Activated naive CD8-positive, alpha-beta T cell treated with anti-CD3 and anti-CD28 coated beads, Interleukin-2, amount 50 U/mL, for 16 hours (primary cell): ENCODE measurements at places on chromosomes 5 and 9.

- DNase-seq = no peak
Observed at GRCh38 chr5:71977311-71977710, 130.0 kb upstream of the MAP1B start.

- no peak for DNase-seq
Observed at GRCh38 chr5:94422812-94423211, 195.6 kb downstream of the KIAA0825 start.

DNA sequence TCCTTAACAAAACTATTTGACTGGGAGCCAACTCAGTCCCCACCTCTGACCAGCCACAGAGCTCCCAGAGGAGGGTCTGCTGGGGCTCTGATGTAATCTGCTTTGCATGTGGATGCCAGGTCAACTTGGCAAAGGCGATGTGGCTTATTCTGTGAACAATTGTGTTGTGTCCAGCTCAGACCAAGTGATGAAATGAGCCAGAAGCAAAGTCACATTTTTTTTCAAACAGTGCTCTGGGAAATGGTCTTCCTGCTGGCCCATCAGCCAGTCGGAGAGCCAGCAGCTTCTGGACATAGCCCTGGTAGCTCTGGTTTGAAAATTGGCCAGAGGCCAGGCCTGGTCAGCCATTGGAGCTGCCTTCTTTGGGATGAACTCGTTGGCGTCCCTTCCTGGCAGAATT, 86.5 kb downstream of the ANGPTL2 start:
- DNase-seq = no peak

- no peak for DNase-seq
Observed at GRCh38 chr9:19379283-19379682, 753 bp downstream of the RPS6 start.

DNA sequence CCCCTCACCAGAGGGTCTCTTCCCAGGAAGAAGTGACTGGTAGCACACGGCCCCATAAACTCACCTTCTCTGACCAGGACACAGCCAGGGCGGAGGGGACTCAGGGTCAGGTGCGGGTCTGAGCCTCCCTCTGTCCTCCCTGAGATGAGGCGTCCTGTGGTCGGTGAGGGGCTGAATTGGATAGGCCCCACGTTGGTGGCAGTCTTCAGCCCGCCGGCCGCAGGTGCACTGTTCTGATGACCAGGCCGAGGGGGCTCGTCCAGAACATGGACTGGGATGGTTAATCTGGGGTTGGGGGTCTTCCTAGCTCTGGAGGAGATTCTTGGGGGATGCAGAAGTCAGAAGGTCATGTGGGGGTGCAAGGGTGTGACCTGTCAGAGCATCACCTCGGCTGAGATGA, 102.2 kb upstream of the PPP1R26 start:
- DNase-seq = no peak

DNA sequence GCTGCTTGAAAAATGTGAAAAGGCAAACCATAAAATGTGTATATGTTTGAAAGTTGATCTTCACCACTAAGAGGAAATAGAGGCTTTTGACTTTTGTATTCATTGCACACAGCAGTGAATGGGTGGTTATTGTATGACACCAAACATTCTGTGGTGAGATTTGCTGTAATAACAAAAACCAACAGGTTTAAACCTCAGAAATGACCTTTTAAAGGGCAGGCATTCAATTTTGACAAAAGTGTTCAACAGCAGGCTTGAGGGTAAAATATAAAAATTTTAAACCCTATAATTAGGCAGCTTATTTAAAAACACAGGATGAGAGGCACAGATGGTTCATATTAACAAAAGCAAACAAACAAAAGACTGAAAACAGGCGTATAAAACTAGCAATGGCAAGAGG, 128.1 kb upstream of the NUDT12 start:
- no peak for DNase-seq

- DNase-seq = no peak
Observed at GRCh38 chr5:139862313-139862712, 66.7 kb downstream of the PSD2 start.

DNA sequence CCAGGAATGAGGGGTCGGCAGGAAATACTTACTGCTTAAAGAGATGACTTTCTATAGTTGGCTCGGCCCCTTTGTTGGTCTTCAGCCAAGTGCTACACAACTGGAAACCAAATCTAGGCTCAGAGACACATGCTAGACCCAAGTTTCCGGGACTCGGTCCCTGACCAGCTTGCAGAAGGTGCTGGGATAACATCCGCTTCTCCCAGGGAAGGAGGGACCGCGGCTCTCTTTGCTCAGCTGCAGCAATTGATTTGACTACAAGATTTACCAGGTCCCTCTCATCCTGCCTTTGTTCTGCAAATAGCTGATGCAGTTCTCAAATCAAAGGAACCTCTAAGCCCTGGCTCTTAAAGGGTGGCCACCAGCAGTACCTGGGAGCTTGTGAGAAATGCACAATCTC, 314.7 kb downstream of the MLLT3 start:
- DNase-seq = no peak
